ENCODE measurements at places on chromosomes 2 and 18.

GRCh38 chr2:31764169-31764568, 183.4 kb upstream of the SRD5A2 start:
- DNase-seq, result no peak

DNA sequence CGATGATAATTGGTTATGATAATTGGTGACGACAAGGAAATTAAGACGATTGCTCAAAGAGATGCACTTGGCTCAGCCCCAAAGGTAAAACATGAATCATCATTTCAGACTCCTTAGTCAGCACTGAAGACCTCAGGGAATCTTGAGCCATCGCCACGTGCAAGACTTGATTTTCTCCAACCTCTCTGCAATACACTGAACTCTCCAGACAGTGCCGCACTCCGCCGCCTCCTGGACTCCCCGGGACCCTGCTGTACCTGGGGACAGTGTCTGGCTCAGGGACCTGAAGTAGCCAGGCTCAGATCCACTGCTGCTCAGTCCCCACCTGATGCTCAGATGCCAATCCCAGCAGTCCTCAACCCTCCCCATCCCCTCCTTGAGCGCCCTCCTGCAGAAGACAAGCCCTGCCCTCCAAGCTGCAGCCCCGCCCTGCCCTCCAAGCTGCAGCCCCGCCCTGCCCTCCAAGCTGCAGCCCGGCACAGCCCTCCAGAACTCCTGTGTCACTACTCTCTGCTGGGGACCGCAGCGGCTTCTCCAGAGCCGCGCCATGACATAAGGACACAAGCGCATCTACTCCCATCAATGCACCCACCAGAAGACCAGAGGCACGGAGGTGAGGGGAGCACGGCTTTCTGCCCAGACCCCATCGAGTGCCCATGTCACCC, 1.1 kb downstream of the TMEM18 start:
- no peak for DNase-seq

DNA sequence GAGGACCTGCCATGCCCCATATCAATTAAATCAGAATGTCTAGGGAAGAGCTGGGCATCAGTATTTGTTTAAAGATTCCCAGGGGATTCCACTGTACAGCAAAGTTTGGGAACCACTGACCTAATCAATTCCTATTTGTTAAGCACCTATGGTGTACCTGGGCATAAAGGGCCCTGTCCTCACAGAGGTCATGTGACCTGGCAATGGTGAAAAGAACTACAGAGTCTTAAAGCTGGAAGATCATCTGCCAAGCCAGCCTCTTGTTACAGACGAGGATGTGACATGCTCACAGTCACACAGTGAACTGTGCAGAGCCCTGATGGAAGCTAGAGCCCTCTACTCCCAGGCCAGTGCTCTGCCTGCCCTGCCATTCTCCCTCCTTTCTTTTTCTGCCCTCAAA, 23.3 kb downstream of the SLC14A2 start:
- no peak for DNase-seq

DNA sequence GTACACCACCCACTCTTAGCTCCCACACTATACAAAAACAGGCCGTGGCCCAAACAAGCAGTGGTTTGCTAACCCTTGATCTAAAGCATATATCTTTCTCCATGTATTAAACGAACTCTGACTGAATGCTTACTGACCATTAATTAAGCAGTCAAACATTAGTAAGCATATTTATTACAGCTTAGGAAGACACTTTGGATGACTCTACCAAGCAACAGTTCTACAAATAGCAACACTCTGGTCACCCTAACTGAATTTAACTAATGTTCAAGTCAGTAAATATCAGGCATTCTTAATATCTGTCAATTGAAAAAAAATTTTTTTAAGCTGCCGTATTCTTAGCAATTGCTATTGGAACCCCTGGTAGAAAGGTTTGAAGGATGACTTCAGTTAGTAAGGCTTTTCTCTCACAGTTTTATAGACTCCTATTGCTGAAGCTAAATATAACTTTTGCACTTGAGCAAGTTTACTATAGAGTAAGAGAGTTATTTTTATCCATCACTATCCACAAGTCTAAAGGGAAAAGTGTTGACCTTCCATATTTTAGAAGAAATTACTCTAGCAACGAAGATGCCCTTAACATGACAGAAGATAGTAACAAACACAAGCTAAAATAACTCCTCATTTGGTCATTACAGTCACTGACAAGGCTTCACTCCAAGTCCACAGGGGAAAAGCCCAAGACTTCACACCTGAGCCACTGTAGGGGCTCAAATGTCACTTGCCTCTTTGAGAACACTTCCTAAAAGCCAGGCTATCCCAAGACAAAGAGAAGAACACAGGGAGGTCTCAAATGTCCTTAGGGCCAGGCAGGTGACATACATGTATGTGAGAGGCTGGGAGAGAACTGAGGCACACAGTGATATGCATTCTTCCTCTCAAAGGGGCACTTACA, 74.4 kb downstream of the RTN4 start:
- no peak for DNase-seq

DNA sequence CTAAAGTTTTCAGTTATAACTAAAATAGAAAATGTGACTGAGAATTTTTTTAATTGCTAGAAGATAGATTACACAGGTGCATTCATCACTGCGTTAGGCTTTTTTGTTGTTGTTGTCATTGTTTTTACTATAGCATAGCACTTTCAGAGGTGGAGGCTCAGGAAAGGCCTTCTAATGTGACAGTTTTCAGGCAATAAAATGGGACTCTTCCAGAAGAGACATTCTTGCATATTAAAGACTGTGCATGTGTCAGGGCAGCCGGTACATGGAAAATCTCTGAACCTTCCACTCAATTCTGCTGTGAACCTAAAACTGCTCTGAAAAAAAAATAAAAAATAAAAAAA, 175.2 kb downstream of the METTL4 start:
- DNase-seq, result no peak

GRCh38 chr2:215362562-215362904, 50.7 kb downstream of the ATIC start:
- no peak for DNase-seq

GRCh38 chr2:85566265-85566664, 5.0 kb upstream of the GGCX start:
- no peak for DNase-seq
